ENCODE measurements at places on chromosomes 13 and 19.

- peak; percentile 11 for DNase-seq
These were observed 766 bp downstream of the SBNO2 start for GRCh38 chr19:1173159-1173844.

GRCh38 chr13:26599403-26599802 lies 41.9 kb downstream of the WASF3 start:
- DNase-seq, result no peak

DNA sequence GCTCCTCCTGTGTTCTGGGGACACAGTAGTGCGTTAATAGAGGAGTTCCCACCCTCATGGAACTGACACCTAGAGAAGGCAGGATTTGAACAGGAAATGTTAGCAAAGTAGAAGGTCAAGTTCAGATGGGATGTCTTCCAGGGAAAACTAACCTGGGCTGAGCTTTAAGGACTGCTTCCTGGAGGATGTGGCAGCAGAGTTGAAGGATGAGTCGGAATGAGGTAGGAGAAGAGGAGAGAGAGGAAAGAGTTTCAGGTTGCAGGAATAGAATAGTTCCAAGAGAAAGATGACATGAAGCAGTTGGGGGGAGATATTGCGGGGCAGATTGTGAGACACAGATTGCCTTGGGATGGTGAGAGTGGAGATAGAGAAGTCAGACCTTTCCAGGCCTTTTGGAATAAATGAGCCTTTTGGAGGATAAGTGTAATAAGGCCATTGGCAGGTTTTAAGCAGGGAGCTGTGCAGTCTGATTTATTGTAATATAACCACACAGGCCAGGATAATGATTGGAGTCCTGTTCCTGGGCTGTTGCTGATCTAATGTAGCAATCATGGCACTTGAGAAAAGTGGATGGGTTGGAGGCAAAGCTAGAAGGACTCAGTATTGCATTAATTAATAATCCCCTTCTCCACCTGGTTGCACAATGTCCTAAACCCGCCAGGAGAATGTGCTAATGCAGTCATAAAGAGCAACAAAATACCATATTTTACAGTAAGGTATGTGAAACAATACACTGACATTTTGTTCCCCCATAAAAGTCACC lies 205.4 kb downstream of the SHISA2 start:
- no peak for DNase-seq

GRCh38 chr13:112984954-112985802 lies 16.2 kb downstream of the MCF2L start:
- DNase-seq, result no peak

DNA sequence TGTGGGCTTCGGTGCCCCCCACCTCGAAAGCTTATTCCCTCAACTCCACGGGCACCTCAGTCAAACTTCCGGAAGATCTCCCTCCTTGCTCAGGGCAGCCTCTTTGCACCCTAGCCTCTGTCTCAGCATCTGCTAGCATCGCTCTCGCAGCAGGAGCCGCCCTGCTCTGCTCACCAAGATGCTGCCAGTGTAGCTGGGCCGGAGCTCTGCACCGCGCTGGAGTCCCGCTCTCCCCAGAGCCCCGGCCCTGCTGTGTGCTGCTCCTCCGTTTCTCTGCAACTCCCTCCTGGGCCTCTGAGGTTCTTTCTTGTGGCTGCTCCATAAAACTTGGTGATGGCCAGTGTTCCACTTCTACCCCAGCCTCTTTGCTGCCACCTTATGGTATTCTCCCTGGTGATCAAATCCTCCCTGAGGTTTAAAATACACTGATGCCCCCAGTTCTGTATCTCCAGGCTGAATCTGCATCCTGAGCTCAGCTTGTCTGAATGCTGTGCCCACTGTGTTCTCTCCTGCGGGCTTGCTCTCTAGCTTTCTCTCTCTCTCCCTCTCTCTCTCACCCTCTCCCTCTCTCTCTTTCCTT lies 198.0 kb downstream of the UQCRFS1 start:
- DNase-seq, result no peak

DNA sequence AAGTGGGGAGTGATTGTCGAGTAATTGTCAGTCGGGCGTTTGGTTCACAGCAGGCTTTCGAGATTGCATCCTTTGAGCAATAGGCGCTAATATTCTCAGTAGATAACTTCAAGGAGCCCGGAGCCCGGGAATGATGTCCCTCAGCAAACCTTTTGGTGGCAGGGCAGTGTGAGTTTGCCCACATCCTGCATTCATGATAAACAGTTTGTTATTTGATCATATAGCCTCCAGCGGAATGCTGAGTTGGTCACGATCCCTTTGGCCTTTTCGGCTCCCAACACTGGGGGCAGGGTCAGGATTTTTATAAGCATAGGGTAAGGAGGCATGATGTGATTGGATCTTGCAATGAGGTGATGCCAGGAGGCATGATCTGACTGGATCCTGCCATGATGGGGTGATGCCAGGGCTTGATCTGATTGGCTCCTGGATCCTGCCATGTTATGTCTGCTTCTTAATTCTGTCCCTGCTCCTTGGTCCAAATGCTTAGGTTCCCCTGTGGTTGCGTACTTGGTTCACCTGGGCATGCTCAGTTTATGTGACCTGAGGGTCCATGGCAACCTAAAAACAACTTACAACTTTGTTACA lies 38.2 kb upstream of the IGSF23 start:
- no peak for DNase-seq

GRCh38 chr13:42328672-42329071 lies 56.7 kb downstream of the AKAP11 start:
- no peak for DNase-seq

DNA sequence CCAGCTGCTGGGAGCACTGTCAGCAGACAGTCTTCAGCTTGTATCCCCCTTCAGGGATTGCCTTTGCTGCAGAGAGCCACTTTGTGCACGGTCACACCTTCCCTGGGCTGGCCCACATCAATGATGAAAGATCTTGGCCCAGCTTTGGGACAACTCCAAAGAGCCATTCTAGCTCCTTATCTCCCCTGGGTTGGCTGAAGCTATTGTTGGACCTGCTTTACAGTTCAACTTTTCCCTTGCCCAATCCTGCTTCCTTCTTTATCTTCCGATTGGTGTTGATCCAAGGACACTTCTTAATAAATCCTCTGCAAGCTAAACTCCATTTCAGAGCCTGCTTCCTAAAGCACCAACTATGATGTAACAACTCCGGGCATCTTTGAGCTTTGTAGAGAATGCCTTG lies 466.4 kb downstream of the KLF12 start:
- no peak for DNase-seq

DNA sequence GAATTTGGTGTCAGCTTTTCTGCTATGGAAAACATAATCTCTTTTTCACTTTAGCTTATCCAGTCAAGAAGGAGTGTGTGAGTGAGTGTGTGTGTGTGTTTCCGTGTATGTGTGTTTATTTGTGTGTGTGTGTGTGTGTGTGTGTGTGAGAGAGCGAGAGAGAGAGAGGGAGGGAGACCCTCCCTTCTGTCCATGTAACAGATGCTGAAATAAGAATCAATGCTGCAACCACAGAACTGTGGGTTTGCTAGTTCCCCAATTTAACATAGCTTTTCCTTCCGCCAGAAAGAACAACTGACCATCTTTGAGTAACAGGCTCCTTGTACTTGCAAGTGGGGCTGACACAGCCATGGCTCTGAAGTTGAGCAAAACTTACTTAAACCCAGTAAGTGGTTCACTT lies 5.2 kb downstream of the LCP1 start:
- DNase-seq, result peak; percentile 96

DNA sequence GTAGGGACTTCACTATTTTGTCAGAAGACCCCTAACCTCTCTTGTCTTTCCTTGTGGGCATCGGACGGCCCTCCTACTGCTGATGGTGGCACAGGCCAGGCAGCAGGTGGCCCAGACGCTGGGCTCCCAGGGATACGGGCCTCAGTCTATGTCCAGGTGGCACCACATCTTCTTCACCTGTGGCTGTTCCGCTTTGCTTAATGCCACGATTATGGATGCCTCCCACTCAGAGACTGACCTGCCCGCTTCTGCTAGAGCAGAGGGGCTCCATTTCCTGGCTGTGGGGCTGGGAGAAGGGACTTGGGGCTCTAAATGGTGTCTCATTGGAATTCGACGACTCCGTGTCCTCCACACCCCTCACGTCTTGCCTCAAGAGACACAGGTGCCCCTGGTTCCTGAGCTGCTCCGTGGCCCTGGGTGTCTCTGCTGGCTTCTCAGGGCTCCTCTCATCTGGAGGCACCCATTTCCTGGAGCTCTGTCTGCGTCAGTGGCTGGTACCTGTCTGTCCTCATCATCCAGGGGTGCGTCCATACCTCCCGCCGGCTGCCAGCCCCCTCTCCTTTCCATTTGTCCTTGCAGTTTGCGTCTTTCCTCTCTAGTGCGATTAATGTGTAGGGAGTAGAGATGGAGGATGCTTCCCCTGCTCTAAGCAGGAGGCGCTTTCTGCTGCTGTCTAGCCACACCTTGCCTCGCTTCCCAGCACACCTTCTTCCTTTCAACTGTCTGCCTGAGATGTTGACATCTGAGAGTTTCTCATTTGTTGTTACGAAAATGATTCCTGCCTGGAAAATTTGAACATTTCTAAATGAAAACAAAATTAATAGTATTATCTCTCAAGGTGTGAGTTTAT lies 63.4 kb downstream of the TEX29 start:
- DNase-seq, result no peak

- no peak for DNase-seq
These were observed 148.6 kb upstream of the SOX21 start for GRCh38 chr13:94860981-94861407.

DNA sequence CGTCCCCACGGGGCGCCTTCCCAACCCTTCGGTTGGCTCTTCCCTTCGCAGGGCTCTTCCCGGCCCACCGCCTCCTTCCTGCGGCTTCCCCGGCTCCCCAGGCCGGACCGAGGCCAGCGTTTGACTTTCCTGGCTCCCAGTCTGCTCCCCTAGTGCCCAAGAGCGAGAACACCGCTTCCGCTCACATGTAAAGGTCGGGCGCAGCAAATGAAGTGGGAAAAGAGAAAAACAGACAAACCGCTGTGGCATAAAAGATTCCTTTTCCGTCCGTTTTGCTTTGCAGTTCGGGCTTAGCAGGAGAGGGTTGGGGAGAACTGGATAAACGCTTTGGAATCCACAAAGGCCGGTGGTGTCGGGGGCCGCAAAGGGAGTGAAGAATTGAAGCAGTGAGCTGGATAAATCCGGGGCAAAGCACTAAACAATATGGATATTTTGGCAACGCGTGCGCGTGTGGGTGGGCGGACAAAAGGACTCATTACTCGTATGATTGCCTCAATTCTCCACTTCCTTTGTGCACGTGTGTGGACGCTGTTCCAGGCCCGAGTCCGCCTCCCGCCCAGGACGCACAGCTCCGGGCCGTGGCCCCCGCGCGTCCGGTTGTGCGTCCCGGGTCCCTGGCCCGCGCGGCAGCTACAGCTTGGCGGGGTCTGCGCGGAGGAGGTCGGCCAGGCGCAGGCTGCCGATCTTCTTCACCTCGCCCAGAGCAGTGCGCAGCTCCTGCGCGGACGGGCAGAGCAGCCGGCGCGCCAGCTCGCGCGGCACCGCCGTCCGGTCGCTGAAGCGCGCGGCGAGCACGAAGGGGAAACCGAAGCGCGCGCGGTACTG lies 8.6 kb upstream of the CDX2 start:
- no peak for DNase-seq

DNA sequence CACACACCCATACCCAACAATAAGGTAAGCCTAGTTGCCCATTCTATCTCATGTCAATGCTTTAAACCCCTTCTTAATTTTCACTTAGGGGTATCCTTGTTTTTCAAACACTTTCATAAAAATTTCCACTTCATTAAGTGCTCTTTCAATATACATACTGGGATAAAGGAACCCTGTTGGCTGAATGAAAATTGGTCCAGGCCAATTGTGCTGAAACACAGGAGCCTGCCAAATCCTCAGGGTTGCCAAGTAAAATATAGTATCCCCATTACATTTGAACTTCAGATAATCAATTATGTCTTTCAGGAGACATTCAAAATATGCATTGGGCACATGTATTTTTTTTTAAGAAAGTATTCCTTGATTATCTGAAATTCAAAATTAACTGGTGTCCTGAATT lies 1131.1 kb downstream of the SLITRK1 start:
- no peak for DNase-seq

DNA sequence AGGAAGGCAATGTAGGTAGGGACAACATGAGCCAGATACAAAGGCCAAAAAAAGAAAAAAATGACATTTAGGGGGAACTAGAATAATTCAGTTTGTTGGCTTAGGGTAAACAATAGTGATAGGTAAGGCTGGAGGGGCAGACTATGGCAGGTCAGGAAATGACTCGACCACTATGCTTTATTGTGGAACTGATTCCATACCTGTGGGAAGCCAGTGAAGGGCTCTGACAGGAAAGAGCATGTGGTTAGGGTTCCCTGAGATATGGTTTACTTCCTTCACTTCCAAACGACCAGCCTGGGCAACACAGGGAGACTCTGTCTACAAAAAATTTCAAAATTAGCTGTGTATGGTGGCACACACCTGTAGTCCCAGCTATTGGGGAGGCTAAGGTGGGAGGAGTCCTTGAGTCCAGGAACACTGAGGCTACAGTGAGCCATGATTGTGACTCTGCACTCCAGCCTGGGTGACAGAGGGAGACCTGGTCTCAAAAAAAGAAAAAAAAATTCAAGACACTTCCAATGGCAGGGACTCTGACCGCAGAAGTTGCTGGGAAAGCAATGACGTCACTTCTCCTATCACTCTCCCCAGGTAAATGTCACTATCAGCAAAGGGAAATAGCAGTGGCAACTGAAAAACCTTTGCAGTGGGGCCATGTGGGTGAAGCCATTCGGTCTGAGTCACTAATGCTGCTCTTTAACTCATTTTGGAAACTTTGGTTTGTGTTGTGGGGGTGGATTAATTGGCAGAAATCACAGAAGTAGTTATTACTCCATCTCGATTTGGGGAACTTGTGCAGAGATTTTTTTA lies 192.8 kb upstream of the TSC22D1 start:
- no peak for DNase-seq

GRCh38 chr19:40690050-40690692 lies at the start of gene NUMBL:
NUMBL (minus strand) TSS chr19:40690651; CDS start chr19:40690483, 168 bp downstream.
- no peak for DNase-seq

DNA sequence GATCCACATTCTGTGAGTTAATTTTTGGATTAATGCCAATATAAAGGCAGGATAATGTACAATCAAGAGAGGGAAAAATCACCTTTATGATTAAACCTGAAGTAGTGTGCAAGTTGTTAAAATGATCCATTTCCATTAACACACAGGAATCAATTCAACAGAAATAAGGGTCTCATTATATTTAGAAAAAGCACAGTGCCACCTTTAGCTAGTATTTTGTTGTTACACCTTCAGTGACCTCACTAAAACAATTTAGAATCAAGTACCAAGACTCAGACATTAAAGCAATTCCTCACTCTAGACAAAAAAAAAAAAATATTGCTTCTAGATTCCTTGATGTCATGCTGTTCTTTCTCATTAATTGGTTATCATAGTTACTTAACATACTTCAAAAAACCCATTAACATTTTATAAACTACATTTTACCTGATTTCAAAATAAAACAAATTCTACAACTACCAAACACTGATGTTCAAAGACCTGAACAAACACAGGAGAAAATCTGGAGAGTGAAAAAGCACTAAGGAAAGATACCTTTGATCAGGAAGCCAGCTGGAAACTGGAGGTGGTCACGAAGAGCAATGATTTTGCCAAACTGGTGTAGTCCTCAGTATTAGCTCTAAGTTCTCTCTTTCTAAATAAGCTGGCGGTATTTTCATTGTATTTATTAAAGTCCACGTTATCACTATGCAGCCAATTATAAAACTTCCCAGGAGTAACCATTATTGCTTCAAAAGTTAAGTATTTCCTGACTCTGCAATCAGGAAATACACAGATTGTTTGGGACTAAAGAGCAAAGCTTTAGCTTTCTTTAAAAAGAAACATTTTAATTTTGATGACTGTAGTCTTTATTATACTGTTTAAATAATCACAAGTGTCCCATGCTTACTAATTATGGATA lies 115.3 kb downstream of the TBC1D4 start:
- DNase-seq, result no peak
